ENCODE measurements at places on chromosomes 16 and 17.

DNA sequence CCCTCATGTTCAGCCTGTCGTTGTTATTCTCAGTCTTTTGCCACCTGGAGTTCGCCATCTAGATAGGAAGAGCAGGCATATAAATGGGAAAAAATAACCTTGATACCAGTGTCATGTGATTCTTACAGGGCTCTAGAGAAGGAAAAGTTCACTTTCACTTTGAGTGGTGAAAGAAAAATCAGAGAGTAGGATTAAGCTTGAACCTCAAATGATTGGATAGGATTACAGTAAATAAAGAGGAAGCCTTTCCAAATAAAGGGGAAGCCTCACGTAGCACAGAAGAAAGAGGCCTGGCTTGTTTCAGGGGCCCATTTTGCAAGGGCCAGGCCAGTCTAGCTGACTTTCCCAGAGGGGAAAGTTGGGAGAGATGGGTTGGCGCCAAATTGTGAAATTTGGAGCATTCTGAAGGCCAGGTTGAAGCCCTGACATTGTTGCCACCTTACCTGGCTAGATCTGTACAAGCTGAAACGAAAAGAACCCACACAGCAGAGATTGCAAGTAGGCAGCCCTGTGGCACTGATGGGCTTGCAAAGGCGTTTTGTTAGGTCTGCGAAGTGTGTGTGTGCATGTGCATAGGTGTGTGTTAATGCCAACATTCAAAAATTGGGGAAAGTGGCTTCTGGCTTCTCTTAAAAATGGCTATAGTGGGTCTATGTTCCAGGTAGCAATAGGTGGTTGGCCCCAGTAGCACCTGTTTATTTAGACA lies 38.8 kb downstream of the TMC6 start:
- no peak for DNase-seq

DNA sequence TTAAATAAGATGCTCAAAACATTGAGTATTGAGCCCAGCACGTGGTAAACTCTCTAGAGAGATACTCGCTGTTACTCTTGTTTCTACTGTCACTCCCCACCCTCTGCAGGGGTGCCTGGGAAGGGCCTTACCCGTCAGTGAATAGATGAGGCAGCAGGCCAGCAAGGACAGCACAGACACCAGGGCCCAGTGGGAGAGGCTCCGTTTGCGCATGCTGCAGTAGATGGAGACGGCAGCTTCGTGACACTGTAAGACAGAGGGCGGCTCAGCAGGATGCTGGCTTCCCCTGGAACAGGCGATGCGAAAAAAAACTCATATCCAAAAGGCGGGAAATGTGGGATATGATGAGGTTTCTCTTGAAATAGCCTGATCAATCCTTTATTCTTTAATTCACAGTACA lies 20.0 kb downstream of the SLC38A8 start:
- no peak for DNase-seq

GRCh38 chr17:34499576-34499975 lies 79.8 kb upstream of the TMEM132E start:
- no peak for DNase-seq

DNA sequence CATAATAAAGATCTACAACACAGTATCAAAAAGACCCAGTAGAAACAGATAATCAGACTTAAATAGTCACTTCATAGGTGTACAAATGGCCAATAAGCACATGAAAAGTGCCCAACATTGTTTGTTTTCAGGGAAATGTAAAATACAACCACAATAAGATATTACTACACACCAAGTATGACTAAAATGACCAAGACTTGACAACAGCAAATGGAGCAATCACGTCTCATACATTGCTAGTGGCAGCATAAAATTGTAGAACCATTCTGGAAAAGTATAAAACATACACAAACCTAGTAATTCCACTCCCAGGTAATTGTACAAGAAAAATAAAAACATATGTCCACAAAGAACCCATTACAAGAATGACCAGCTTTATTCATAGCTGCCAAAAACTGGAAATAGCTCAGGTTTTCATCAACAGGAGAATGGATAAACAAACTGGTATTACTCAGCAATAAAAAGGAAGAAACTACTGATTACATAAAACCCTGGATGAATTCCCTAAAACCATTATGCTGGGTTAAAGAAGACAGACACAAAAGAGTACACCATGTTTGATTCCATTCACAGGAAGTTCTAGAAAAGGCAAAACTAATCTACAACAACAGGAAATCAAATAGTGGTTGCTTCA lies 85.6 kb downstream of the TTC19 start:
- no peak for DNase-seq

DNA sequence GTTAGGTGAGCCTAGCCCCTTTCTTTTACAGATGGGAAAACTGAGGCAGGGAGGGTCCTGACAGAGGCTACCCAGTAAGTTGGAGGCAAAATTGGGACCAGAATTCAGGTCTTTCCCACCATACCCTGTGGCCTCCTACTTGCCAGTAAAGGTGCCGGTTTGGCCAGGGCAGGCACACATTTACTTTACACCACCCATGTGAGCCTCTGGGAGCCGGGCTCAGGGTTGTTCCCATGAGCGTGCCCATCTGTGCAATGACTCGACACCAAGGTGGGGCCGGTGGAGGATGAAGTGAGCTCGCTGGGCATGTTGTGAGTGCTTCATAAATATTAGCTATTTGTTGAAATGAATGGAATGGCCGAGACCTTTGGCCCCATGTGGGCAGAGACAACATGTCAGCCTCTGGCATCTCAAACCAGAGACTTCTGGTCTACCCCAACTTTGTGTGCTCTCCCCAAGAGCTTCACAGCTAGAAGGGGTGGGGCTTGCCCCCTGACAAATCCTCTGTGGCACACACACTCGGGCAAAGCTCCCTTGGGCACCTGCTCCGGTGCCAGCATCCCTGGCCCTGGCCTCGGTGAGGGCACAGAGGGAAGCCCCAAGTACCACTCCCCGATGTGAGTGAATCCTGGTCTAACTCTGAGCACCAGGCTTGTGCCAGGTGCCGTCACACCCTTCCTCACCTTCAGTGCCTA lies 60.1 kb downstream of the SRCIN1 start:
- DNase-seq: no peak

- DNase-seq: no peak
Measured at GRCh38 chr17:13030459-13031300, 12.9 kb upstream of the ELAC2 start.

GRCh38 chr17:65433592-65433991 lies 127.9 kb downstream of the AXIN2 start:
- DNase-seq: no peak

- DNase-seq: no peak
Measured at GRCh38 chr17:58333736-58334207, 5.2 kb upstream of the TSPOAP1 start.

- no peak for DNase-seq
Measured at GRCh38 chr16:77788181-77789084, at the start of gene VAT1L. Gene VAT1L (plus strand): TSS chr16:77788564. CDS start chr16:77788683, 119 bp downstream.

DNA sequence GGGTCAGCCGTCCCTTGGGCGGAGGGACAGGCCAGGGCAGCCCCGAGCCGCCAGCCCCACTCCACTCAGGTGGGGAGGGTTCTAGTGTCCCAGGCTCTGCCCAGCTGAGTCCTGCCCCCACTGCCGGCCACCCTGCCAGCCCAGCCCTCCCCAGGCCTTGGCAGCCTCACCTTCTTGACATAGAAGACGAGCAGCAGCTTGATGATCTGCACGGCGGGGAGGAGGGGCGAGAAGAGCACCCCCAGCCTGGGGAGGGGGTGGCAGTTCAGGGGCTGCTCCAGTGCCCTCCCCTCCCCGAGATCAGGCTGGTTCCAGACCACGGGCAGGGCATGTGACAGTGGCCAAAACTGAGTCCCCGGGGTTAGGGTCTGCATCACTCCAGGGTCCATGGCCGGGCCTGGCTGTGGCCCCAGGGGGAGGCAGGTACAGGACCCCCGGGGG lies 9.7 kb downstream of the TMC6 start:
- DNase-seq: no peak

- DNase-seq: no peak
Measured at GRCh38 chr16:85187447-85187846, 75.2 kb upstream of the CIBAR2 start.

DNA sequence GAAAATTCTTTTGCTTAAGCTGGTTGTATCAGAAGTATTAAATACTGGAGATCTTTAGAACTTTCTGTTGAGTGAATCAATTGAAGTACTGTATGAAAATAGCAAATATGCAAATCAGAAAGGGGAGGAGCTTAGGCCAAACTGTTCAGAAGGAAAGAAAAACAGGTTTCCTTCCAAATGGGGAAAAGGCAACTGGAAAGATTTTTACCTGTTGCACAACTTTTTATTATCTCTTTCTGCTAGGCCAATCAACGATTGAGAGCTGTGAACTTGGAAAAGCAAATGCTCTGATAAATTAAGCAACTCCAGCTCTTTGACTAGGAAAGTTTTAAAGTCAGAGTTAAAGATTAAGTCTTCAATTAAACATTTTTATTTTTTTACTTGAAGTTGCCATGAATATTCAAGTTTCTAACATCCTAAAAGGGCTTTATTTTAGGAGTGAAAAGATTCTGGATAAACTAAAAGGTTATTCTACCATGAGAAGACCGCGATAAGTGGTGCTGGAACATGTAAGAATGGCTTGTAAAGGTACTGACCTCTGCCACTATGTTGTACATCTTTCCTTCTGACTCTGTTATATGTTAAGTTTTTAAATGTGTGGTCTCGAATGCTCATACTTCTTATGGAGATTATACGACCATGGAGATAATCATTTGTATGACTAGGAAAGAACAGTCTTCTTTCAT lies 16.5 kb downstream of the DCUN1D3 start:
- DNase-seq: no peak

- DNase-seq: no peak
Measured at GRCh38 chr16:27254262-27254811, 14.2 kb downstream of the NSMCE1 start.

GRCh38 chr17:60463157-60463835 lies 41.0 kb downstream of the CHCT1 start:
- no peak for DNase-seq

GRCh38 chr17:56096026-56096810 lies 57.1 kb upstream of the ANKFN1 start:
- no peak for DNase-seq

GRCh38 chr17:17325816-17326215 lies 22.6 kb downstream of the NT5M start:
- DNase-seq: no peak

DNA sequence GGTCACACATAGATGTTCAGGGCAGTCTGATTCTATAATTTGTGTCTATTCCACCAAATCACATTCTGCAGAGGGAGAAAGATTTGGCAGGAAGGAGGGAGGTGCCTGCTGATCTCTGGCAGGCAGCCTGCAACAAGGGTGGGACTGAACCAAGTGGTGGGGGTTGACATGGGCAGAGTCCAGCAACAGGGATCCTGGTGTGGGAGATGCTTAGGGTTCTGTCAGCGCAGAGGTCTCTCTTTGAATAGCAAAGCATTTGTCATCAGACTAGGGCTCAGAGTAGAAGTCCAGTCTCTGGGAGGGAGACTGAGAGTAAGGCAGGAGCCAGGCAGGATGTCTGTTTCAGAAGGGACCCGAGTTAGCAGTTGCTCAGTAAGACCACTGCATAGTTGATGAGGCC lies 94.6 kb downstream of the UTP18 start:
- DNase-seq: no peak

DNA sequence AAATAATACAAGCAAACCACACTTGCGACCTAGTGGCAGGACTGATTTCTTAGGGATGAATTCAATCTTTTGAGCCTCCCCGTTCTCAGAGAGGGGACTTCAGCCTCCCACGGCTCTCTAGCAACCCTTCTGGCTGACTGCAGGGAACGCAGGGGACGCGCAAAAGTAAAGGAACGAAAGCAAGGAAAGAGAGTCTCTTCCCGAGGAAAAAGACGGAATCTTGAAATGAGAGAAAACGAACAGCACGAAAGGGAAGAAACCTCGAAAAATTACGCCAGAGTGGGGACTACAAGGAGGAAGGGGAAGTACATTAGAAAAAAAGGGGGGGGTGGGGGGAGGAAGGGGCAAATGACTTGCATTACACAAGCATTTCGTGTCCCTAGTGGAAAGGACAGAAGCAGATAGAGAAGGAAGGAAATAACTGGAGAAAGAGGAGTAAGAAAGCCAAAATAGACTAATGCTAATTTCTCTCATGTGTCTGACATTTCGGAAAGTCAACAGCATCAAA lies 1.2 kb downstream of the GRB2 start:
- peak; percentile 57 for DNase-seq

DNA sequence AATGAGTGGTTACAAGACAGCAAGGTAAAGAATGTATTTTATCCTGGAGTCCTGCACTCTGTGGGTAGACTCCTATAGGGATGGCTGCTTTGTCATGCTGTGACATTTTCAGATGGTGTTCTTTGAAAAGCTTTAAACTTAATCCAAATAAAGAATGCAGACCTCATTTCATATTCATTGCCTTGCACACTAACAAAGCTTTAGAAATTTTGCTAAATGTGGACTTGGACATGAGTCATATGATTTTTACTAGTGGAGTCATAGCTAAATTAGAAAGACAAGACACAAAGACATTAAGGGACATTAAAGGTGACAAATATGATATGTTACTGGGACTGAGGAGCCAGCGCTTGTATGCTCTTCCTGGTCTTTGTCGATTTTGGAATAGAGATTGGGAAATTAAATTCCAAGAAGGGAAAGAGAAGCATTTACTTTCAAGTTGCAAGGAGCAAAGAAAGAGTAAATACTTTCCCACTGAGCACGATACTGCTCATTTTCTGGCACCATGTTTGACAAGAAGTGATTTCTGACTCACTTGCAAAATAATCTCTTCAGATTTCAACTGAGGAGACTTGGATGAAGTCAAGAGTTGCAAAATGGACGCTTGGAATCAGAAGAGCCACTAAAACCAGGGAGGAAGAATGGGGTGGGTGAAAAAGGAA lies 152.9 kb upstream of the MYOCD start:
- no peak for DNase-seq

- no peak for DNase-seq
Measured at GRCh38 chr16:75262104-75262799, 10.8 kb upstream of the BCAR1 start.

GRCh38 chr17:50346313-50347116 lies 589 bp downstream of the XYLT2 start:
- DNase-seq: no peak

Measured in SIG-M5 (cell line).